ENCODE measurements at places on chromosomes 7 and 10.

DNA sequence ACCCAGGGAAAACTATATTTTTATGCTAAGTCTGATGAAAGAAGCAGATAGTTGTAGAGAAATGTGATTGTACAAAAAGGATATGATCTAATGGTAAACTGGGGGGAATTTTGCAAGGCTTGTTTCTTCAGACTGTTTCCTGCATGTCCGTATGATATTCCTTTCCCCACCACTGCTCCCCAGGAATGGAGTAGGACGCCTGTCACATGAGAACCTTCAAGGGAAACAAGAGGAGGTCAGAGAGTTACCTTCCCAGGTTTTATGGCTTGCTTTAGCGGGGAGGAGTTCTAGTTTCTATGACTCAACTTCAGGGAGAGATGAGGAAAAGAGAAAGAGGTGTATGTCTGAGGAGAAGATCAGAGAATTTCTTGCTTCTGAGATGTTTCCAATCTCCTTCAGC, 16.4 kb upstream of the ITPRID1 start:
- DNase-seq = no peak

- no peak for DNase-seq
Measured at GRCh38 chr10:60661637-60662036, 116.6 kb upstream of the CDK1 start.

DNA sequence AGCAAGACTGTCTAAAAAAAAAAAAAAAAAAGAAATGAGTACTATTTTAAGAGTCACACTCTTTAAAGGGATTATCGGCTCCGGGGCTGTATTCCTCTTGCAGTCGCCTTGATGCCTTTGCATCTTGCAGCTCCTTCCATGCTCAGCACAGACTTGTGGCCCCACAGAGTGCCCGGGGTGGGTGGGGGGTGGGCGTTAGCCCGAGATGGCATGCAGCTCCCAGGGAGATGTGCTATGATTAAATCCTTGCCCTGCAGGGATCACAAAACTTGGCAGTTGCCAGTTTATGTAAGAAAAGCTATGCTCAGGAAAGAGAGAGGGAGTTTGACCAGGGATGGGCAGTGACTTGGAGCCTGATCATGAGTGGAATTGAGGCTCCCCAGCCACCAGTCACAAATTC, 81.9 kb downstream of the CCDC3 start:
- DNase-seq = no peak

GRCh38 chr10:32031920-32032319, 24.3 kb downstream of the KIF5B start:
- no peak for DNase-seq

- peak; percentile 19 for DNase-seq
Measured at GRCh38 chr10:97333601-97334369, 744 bp downstream of the FRAT2 start.

GRCh38 chr7:149666360-149666945, 106.9 kb downstream of the ZNF467 start:
- DNase-seq = no peak

DNA sequence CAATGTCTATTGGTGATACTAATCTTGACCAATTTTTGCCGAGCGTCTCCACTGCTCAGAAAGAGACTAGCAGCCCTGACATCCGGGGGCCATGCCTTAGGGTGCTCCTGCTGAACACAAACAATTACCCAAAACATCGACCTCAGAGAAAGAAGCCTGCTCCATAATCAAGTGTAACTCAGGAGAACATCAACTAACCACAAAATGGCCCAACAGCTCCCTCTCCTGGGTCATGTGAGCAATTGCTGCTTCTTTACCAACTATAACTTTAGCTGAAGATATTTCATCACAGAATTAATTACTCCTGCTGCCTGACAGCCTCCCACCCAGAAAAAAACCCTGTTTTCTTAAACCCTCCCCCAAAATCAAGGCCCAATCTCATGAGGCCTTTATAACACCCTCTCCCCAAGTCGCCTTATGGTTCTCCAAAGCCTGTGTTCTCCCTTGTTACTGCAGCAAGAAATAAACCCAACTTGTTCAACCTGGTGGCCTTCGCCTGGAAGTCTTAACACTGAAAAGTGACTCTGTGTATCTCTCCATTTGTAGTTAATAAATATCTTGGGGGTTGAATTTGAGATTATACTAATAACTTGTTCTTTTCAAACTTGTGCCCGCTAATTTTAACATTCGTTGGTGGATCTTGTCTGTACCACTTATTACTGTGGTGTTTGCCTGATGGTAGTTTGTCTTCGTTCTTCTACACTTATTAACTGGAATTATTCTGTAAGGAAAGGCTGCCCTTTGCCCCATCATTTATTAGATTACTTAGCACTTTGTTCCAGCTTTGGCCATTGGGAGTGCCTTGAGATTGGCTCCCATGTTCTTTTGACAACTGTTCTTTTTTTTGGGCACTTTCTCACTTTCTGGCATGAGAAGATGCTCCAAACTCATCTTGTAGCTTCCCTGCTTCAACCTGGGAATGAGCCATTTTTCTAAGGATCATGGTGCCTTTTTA, 21.2 kb upstream of the RAMP3 start:
- DNase-seq = peak; percentile 63

DNA sequence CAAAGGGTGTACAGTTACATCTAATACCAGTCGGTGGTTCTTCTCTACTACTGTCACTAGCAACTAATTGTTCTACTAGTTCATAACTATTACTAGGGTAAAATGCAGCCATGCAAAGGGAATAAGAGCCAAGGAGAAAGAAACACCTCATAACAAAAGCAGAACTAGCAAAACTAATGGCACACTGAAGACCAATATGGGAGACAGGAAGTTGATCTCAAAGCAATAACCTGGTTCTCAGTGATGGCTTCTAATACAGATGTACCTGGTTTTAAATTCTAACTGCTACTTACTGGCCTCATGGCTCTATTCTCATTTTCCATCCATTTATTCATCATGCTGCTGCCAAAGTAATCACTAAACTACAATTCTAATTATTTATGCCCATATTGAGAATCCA, 170.3 kb downstream of the SEMA3E start:
- no peak for DNase-seq

GRCh38 chr7:16688249-16688648, 42.3 kb downstream of the BZW2 start:
- no peak for DNase-seq

DNA sequence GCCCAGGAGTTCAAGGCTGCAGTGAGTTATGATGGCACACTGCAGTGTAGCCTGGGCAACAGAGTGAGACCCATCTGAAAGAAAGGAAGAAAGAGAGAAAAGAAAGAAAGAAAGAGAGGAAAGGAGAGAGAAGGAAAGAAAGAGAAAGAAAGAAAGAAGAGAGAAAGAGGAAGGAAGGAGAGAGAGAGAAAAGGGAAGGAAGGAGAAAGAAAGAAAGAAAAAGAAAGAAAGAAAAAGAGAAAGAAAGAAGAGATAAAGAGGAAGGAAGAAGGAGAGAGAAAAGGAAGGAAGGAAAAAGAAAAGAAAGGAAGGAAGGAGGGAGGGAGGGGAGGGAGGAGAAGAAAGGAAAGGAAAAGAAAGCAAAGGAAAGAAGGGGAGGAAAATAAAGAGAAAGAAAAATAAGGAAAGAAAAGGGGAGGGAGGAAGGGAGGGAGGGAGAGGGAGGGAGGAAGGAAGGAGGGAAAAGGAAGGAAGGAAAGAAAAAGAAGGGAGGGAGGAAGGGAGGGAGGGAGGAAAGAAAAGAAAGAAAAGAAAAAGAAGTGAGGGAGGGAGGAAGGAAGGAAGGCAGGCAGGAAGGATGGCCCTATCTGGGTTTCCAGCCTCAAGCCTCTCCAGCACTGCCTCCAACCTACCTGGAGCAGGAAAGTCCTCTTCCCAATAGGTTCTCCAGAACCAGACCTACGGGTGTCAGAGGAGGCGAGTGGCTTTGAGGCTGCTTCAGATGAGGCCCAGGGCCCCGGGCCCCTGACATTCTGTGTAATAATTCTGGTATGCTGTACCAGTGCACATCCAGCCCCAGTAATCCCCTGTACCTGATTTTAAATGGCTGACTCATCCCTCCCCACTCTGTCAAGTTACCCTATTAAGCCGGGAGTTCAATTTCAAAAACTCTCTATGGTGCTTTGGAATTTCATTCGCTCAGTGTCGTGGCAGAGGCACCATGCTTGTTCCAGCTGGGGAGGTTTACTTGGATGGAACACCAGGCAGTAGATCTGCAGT, 6.8 kb upstream of the PARD3 start:
- no peak for DNase-seq

DNA sequence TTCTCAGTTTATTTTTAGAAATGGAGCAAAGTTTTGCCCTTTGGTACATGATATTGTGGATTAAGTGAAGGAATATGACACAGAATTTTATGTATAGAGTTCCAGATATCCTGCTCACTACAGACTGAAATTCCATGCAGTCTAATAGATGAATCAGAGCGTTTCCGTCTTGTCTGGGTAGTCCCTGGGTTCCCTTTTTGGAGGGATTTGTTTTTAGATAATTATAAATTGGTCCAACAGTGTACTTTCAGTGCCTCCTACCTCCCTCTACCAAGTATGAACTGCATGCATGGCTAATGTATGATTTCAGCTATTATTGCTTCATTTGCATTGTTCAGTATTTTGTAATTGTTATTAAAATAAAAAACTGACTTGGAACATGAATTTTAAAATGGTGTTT, 74.4 kb downstream of the SEPTIN7 start:
- no peak for DNase-seq

- no peak for DNase-seq
Measured at GRCh38 chr7:40979296-40979695, 723.6 kb downstream of the INHBA start.

DNA sequence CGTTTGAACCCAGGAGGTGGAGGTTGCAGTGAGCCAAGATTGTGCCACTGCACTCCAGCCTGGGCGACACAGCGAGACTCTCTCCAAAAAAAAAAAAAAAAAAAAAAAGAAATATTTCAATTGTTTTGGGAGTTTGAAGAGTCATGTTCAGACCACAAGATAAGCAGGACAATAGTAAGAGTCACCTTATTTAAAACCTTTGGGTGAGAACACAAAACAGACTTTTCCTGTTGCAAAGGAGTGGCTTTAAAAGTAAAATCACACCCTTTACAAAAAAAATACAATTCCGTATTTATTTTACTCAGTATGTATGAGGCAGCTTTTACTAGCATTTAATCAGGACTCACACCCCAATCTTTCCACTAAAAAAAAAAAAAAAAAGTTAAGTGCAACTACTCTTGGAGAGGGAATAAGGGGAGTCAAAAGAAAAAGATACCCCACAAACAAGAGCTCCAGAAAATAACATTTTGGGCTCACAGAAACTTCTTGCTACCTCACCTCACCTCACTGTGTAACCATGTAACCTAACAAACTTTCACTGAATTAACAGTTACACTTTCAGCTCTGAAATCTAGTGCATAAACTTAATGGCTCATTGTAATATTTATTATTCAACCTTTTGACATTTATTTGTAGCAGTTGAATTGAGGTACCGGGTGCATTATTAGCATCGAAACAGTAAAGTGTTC, 11.2 kb downstream of the SKIDA1 start:
- no peak for DNase-seq

- no peak for DNase-seq
Measured at GRCh38 chr10:71501402-71501801, 104.7 kb downstream of the CDH23 start.

DNA sequence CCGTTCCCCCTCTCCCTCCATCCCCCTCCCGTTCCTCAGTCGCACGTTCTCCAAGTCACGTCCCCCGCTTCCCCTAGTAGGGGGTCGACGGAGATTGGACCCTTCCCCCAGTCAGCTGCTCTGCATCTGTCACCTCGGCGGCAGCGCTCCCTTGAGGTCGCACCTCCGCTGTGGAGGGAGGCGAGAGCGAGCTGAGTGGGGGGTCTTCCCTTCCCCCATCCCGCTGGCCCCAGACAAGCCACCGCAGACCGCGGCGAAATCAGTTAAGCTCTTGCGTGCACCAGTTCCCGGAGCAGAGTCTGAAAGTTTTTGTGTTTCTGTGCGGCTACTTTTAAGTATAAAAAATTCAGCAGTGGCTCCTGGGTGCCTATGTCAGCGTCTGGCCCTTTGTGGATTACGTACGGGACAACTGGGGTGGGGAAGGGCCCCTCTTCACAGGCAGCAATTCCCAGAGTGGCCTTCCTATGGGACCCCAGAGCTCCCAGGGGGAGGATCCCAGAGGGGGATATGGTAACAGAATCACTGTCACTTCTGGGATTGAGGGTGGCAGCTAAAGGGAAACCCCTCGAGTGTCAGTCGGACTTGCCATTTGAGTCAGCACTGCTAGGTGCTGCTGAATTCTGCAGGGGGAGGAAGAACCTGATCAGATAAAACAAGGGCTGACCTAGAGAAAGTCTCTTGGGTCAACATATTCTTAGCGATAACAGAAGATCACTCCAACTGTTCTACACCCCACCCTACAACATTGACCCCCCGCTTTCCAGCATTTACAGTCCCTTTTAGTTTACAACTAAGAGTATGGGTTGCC, 12.5 kb upstream of the DDIT4 start:
- peak; percentile 36 for DNase-seq

- DNase-seq = no peak
Measured at GRCh38 chr10:112215342-112215774, 31.8 kb upstream of the GPAM start.

DNA sequence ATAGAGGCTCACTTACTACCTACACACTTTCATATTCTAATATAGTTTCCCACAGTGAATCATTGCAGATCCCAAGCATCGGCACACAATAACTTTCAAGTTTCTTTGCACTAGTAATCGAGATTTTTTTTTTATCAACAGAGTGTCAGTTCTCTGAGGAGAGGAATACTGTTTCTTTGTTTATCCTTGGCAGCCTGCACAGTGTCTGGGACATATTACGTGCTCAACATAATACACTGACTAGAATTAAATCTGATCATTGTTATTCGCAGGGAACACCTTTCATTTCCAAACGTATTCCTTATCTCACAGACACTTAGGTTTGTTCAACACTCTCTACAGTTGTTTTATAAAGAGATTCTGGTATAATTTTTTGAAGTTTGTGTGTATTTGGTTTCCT, 95.3 kb downstream of the CACNA2D1 start:
- DNase-seq = no peak

GRCh38 chr7:79287981-79288380, 165.5 kb downstream of the MAGI2 start:
- DNase-seq = no peak

GRCh38 chr10:1036341-1036791, 10.7 kb upstream of the IDI2 start:
- DNase-seq = no peak

GRCh38 chr7:80770675-80771081, 132.2 kb downstream of the CD36 start:
- DNase-seq = no peak

DNA sequence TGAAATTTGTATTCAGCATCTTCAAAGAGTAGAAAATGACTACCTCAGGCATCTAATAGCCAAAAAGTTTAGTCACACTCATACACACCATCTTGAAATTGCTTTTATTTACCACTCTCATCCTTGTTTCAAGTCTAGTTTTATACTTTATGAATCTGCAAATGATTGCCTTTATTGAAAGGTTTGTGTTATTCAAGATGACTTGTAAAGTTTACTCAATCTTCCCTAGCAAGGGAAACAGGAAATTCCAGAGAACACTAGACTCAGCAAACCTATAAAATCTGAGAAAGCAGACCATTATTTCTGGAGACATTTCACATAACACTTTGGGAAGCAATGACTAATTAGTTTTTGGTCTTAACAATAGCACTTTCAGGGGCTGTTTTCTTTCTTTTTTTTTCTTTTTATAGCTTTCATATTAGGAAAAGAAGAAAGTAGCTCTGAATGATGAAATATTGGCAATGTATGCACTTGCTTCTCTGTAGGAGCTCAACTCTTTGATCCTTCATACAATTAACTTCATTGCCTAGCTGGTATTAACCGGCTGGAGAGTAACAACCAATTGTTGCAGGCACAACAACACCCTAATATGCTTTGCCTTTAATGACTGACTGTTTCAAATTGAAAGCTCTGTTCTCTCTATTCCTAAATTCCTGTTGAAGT, 68.9 kb upstream of the HDAC9 start:
- DNase-seq = no peak

All from activated gamma-delta T cell treated with Interleukin-2 at 50 U/mL for 16 hours (primary cell).